HTR-8/SVneo (cell line): ENCODE measurements at places on chromosomes 3 and 15.
A peak's percentile ranks its signal among the peaks of the same experiment; 100 is the strongest.

- DNase-seq, result no peak
These were observed 60.1 kb upstream of the ACTC1 start for GRCh38 chr15:34855413-34855812.

- DNase-seq, result no peak
These were observed 25.8 kb downstream of the AQR start for GRCh38 chr15:34943711-34944110.

GRCh38 chr15:28861031-28861534 lies 12.6 kb upstream of the GOLGA6L7 start:
- no peak for DNase-seq

DNA sequence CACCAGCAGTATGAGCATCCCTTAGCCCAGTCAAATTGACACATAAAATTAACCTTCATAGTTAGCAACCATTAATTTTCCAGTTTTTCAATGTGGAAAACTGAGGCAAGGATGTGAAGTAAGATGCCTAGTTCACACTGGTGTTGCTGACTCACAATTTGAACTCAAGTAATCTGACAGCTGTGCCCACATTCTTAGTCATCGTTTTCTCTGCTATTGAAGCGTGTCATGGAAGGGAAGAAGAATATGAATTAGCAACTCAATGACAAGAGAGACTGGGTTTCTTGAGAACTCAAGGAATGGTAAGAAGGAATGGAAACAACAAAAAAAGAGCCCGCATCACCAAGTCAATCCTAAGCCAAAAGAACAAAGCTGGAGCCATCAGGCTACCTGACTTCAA lies 261.4 kb downstream of the EPHA3 start:
- DNase-seq, result no peak

DNA sequence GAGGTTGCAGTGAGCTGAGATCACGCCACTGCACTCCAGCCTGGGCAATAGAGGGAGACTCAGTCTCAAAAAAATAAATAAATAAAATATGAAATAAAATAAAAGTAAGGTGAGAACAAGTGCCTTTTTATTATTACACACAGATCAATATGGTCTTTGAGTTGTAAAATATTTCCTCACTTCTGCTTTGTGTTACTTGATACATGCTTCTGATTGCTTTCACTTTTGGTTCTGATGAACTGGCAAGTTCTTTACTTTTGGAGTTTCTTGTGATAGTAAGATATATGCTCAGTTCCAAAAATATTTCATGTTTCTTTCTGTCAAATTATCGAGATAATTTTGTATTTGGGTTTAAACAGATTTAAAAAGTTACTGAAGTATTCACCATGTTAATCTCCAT lies 16.6 kb upstream of the GYG1 start:
- no peak for DNase-seq

DNA sequence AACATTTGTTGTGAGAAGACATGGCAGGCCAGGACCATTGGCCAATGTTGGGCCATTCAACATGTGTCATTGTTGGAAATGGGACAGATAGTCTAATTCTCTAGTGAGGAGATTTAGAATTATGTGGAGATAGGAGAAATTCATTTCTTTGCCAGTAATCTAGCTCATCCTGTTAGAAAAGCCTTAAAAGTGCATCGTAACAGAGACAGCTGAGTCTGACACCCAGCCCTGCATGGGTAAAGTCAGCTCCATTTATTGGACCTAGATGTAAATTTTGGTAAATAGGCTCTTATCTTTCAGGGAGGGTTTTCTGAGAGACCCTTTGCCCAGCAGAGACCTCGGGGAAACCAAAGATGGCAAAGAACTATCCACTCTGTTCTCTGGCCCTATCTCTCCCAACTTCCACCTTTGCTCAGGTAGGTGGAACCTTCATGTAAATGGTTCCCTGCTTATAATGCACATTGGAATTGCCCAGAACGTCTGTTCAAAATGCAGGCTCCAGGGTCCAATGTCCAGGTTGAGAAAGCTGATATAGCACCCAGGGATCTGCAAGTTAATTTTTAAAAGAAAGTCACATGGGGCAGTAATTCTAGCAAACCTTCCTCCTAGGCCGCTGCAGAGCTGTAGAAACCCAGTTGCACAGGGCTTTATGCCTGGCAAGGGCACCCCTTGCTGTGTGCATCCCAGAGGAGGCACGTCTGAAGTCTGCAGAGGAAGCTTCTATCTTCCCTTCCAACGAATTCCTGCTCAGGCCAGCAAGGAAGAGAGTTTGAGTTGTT lies 365.9 kb upstream of the PROK2 start:
- DNase-seq, result no peak

DNA sequence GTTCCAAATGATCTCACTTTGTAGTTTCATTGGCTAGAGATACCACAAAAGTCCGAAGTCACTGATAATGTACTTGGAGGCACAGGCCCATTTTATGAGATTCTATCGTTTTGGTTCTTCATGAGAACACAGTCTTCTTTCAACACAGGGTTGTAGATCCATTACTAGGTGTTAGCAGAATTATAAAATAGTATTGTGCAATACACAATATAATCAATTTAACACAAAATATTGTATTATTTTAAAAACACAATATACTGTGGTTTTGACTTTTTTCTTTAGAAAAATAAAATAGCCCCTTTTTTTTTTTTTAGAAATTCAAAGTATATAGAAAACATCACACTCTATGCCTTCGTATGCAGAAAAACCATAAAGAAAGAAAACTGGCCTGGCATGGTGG lies 138.6 kb upstream of the TSC22D2 start:
- DNase-seq, result no peak

DNA sequence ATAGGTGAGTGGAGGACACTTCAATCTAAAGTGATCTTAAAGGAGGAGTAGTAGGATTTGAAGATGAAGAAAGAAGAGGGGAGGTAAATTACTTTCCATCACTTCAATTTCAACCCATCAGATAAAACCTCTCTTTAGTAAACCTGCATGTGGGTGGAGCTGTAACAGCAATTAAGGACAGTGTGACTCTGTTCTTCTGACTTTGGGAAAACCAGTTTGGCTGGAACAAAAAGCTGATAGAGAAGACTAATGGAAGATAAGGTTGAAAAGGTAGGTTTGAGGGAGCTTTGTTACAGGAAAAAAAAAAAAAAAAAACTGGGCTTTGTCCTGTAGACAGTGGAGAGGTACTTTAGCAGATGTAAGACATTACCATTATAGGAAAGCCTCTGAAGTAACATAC lies 4.5 kb upstream of the GSK3B start:
- no peak for DNase-seq

GRCh38 chr15:41972253-41973242 lies at the start of gene EHD4:
Gene EHD4 (minus strand): TSS chr15:41972557. CDS start chr15:41972494, 63 bp downstream.
- peak; percentile 97 for DNase-seq

DNA sequence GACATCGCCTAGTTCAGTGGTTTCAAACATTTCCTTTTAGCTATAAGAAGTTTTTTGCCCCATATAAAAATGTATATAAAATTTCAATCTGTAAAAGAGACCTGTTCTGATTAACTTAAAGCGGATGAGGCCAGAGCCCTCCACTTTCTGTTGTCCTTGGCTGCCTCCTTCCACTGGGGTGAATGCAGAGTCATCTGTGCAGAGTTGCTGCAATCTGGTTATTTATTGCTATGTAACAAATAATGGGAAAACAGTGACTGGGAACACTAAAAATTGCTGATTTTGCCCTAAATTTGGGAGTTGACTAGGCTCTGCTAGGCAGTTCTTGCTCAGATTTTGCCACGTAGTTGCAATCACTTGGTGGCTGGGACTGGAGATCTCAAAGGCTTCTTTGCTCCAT lies 637.8 kb downstream of the GRM7 start:
- no peak for DNase-seq

DNA sequence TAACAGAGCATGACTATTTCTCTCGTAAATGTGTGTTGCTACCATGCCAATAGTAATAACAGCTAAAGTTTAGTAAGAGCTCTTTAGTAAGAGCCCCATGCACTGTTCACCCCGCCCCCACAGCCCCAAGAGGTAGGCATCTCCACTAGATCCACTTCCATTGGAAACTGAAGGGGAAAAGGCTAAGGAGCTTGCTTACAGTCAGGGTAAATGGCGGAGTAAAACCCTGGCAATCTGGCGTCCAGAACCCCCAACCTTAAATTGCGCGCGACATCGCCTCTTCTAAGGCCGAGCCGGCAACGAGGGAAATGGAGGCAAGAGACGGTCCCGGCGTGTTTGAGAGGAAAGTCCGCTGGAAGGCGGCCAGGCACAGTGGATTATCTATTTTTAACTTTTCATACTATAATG lies 654 bp upstream of the C3orf38 start:
- DNase-seq, result peak; percentile 13

DNA sequence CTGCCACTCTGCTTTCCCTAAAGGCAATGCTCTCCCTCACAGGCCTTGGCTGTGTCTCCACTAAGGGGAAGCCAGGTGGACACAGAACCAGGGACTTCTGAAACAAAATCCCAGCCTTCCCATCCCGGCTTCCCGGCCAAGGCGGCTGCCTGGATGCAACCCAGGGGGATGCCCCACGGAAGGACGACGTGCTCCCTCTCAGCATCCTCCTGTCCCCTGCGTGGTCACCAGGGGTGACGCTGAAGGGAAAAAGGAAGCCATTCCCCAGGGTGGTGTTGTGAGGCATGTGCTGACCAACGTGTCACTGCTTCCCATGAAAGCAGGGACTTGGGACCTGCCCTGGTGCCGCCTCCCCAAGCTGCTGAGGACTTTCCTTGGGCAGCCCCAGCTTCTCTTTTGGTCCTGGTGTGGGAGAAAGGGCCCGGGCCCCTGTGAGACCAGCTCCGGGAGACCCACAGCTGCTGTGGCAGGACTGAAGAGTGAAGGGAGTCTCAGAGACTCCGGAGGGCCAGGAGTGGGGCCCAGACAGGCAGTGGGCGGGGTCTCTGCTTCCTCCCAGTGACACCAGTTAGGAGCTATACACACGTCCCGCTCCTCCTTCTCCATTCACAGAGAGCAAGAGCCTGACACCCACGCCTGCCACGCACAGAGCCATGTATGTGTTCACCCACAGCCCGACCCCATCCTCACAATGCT lies 139.2 kb downstream of the NUP210 start:
- DNase-seq, result no peak

- no peak for DNase-seq
These were observed 232.3 kb upstream of the MRPL3 start for GRCh38 chr3:131735116-131735515.

DNA sequence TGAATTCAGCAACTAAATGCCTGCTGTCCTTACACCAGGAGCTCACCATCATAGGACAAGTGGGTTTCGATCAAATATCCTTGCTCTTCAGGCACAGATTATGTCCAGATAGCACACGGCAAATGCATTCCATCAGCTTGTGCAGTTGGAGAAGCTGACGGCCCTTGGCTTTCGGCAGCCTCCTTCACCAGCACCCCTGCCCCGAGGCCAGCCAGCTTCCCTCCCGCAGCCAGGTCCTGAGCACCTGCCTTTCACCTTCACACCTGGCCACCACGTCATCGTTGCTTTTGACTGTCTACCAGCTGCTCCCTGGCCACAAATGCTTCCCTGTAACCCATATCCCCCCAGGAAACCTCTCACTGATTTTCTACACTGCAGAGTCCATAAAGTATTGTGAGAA lies 355.5 kb downstream of the OCA2 start:
- DNase-seq, result no peak

DNA sequence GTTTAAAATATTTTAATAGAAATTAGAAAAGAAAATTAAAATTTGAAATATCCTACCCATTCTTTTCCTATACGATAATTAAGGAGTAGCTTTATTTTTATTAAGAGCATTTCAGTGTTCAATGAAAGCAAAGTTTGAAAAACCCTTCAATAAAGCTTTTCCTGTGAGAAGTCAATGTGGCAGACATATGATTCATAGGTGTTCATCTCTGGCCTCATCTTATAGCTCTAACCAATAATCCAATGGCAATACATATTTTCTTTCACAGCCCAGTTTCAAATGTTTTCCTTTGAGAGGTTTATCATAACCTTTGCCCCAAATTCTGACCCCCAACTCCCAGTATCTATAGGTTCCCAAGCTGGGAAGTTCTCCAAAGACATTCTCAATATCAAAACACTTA lies 8.3 kb downstream of the KPNA1 start:
- DNase-seq, result no peak

GRCh38 chr3:65576966-65577365 lies 461.8 kb downstream of the MAGI1 start:
- DNase-seq, result no peak

GRCh38 chr3:33441225-33441976 lies 1.2 kb upstream of the UBP1 start:
- DNase-seq, result no peak

DNA sequence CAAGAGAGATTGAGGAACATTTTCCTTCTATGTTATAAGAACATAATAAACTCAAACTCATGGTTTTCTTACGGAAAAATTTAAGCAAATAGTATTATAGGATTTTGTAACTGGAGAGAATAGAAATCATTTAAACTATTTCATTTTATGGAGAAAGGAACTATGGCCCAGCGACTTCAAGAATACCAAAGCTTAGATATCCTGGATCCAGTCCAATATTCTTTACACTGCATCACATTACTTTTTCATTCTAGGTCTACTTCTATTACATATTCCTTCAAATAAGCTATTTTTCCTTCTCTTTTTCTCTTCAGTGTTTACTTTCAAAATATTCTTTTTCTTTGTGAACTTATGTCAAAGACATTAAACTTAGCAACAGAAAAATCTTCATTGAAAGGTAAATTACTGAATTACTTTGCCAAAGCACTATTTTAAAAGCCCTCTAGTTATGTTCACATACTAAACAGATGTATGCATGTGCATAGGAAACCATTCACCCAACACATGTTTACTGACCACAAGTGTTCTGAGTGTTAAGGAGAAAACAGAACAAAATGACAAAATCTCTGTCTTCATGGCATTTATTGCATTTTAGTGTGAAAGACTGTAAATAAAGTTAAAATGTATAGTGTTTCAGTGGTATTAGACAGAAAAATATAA lies 20.4 kb downstream of the KPNA4 start:
- no peak for DNase-seq

DNA sequence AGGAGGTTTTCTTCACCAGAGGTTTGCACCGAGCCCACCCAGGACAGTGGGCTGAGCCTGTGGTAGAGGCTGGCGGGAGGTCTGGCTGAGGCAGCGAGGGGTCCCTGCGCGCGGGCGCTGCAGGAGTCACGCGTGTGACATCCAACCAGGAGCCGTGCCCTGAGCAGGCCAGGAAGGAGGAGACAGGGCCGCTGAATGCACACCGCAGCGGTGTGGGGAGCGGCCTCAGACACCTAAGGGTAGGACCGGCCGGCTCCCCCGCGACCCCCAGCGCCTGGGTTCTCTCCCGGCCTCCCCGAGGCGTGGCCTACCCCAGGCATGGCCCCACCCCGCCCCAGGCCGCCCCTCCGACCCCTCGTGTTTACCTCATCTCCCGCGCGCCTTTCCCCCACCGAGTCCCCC lies 412 bp downstream of the SLC41A3 start:
- DNase-seq, result peak; percentile 53

DNA sequence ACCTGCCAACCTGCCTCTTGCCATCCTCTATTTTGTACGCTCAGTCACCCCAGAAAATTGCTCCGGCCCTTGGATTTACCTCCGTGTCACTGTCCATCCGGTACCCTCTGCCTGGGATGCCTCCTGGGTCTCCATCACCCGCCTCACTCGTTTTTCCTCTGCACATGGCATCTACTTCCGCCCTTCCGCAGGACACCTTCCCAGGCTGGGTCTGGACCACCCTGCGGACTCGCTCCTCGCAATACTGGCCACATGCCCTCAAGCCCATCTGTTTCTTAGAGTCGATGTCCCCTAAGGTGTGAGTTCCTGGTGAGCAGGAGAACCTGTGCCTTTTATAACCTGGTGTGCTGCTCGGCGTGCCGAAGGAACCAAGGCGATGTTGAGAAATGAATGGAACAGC lies 58.5 kb downstream of the APBA2 start:
- no peak for DNase-seq
